ENCODE measurements at places on chromosomes 13 and 19.

- peak; percentile 6 for DNase-seq
Observed at GRCh38 chr19:3868770-3869456, at the start of gene ZFR2. Gene ZFR2, minus strand, starts transcription at chr19:3869038. Its CDS starts 21 bp downstream, at chr19:3869017.

- DNase-seq = no peak
Observed at GRCh38 chr13:25300861-25301346, 521 bp upstream of the NUP58 start.

- no peak for DNase-seq
Observed at GRCh38 chr13:49044008-49044407, 68.3 kb downstream of the FNDC3A start.

GRCh38 chr13:93080587-93080986 is 146.0 kb upstream of the GPC6 start:
- no peak for DNase-seq

All from stimulated activated CD8-positive, alpha-beta memory T cell treated with anti-CD3 and anti-CD28 coated beads, Interleukin-15, amount 100 ng/mL, for 4 hours (primary cell).